Gastroesophageal sphincter (tissue), 4 donors: ENCODE measurements at places on chromosomes 12 and 14. TPM values are rescaled to one million over a fixed set of nuclear protein-coding genes. Genes with fewer than 3 reads are reported as not detected.

ENDOU gene
- total RNA-seq, result 1.9 TPM

- no peak for ATAC-seq
These were observed 480.5 kb downstream of the PCNX1 start for GRCh38 chr14:71387753-71388152.

GRCh38 chr12:18476861-18477260 lies 215.5 kb downstream of the PIK3C2G start:
- ATAC-seq, result peak; percentile 69

DNA sequence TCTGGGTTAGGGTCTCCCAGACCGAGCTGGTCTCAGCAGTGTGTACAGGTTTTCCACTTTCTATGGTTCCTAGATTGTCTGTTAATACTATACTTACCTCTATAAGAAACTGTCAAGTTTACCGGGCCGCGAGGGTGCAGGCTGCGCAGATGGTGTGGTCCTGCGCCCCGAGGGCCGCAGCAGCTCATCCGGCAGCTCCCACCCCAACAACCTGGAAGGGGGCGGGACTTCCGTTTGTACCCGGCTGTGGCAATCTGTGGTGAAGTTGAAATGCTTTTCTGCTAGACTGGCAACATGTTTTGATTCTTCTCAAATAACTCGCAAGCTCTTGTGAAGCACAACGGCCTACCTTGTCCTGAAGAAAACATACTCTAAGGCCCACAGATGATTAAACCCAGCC lies at the start of gene CLEC9A:
Gene CLEC9A, plus strand, starts transcription at position 237 of the 400 bp plus-strand sequence. CDS start 22,006 bp downstream, outside the sequence.
- ATAC-seq, result no peak

GRCh38 chr12:128920468-128920867 lies 67.2 kb downstream of the GLT1D1 start:
- ATAC-seq, result peak; percentile 89

DNA sequence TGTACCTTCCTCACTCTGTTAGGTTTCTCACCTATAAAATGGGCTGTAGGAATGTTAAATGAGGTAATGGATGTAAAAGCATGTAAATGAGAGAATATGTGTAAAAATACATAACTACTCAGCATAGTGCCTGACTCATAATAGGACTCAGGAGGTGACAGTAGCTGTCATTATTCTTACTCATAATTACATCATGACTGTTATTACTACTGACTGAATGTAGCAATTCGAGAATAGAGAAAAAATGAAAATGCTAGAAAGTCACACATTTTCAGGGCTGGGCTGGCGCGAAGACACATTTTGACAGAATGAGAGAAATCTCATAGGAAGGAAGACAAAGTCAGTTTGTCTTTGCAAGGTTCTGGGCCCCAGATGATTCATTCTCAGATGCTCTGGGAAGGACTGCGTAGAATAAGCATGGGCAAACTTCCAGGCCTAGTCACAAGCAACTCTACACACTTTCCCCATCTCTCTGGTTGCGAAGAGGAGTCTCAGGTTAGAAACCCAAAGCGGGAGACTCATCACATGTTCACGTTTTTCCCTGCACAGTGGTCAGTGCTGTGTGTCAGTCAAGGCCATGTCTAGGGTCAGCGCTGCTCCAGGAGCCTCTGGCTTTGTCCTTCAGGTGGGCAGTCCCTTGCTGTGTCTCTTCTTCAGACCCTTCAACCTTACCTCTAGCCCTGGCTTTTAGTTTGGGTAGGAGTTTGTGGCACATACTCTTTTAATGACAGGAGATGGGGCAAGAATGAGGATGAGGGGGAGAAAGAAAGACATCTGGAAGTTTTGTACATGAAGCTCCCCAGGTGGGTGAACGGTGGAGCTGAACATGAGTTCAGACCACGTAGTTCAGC lies 8.4 kb downstream of the GPRC5A start:
- peak; percentile 54 for ATAC-seq

ALG10B gene
- total RNA-seq, result 8.1 TPM

DNA sequence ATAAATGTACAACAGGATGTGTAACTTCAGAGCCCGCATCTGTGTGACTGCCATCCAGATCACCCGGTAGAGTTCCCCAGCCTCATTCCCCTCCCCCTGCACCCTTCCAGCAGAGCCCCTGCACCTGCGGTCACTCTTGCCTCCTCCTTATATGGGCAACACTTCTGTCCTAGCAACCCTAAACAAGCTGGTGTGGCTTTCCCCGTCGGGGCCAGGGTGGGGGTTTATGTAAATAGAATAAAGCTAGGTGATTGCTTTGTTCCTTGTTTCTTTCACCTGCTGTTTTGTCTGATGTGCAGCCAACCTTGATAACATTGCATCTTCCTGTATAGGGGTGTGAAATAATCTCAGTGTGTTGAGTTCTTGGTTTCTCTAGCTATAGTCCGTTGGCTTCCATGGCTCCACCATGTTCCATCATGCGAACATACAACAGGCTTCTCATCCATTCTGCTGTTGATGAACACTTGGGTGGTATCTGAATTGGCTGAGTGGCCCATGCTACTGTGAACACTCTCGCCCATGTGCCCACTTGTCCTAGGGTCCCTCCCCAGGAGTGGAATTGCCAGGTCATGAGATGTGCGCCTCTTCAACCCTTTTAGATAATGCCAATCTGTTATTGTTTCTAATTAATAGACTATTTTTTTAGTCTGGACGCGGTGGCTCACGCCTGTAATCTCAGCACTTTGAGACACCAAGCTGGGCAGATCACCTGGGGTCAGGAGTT lies 102.2 kb downstream of the KIF26A start:
- ATAC-seq, result no peak

GRCh38 chr12:74889073-74889472 lies 320.6 kb downstream of the KCNC2 start:
- no peak for ATAC-seq

GRCh38 chr12:116385486-116386217 lies 108.2 kb upstream of the MED13L start:
- no peak for ATAC-seq

GRCh38 chr12:29270446-29270845 lies 110.5 kb downstream of the ERGIC2 start:
- no peak for ATAC-seq

PLA2G1B gene
- total RNA-seq, result not detected

DNA sequence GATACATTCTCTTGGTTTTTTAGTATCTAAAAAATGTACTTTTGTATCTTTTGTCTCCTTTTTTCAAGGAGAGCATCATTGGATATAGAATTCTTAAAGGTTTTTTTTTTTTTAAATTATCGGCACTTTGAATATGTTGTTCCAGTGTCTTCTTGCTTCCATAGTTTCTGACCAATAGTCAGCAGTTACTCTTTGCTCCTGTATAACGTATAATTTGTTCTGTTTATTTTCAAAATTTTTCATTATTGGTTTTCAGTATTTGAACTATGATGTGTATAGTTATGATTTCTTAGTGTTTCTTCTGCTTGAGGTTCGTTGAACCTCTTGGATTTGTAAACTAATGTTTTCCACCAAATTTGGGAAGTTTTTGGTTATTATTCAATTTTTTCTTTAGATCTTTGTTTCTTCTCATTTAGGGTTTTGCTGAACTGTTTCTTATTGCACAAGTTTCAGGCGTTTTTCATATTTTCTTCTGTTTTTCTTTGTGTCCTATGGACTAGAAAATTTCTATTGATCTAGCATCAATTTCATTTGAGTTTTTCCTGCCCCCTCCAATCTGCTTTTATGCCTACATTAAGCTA lies 93.9 kb downstream of the PLBD1 start:
- no peak for ATAC-seq

DNA sequence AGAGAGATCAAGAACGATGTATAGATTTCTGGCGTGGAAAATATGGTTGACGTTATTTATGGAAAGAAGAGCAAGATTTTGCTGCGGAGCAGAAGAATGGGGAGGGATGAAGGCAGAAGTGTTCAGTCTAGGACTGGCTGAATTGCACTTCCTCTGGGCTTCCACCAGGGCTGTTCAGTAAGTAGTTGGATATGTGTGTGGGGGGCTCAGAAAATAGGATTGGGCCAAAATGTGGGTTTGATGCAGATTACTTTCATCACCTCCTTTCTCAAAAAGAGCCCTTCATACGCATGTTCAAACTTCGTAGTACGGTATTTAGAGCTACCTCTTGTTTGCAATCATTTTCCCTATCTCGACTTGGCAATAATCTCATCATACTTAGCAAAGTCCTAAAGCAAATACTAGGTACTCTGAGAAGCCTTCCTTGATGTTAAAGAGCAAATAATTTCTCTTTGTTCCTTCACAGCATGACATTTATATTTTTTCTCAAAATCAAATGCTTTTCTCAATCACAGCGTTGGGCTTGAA lies 349.4 kb downstream of the NELL2 start:
- ATAC-seq, result no peak

DNA sequence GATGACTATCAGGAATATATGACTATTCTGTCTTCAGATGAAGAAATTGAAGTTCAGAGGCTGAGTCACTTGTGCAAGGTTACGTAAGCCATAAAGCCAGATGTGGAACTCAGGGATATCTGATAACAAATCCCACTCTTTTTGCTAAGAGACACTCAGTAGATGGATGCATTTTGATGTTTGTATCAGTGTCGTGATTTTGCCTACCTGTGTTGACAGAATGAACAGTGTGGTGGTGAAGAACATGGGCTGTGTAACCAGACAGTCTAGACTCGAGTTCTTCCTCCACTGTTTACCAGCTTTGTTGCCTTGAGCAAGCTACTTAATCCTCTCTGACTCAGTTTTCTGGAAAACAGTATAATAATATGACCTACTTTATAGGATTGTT lies 93.9 kb downstream of the DAAM1 start:
- peak; percentile 6 for ATAC-seq

DNA sequence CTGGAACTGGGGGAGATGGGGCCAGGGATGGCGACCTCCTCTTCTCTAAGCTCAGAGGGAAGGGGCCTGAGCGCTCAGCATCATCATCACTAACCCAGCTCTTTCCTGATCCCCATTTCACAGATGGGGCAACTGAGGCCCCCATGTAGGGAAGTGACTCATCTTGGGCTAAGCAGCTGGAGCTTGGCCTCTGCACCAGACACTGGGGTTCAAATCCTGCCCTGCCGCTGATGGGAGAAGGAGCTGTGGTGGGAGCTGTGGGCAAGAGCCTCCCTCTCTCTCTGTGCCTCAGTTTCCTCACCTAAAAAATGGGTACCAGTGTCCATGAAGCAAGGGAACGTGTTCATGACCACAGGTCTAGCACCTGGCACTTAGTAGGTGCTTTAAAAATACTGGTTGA lies 2.6 kb upstream of the TRPV4 start:
- no peak for ATAC-seq

DNA sequence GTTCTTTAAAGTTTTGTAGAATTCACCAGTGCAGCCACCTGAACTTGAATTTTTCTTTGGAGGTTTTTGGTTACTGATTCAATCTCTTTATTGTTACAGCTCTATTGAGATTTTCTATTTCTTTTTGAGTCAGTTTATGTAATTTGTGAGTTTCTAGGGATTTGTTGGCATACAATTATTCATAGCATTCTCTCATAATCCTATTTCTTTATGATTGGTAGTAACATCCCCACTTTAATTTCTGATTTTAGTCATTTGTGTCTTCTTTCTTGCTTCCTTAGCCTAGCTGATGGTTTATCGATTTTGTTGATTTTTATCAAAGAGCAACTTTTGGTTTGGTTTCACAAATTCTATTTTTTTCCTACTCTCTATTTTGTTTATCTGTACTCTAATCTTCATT lies 17.9 kb upstream of the BBS10 start:
- ATAC-seq, result no peak

GRCh38 chr14:106442857-106443256 lies 916.5 kb downstream of the TMEM121 start:
- no peak for ATAC-seq

GRCh38 chr14:83147006-83147405 lies 1613.4 kb upstream of the SEL1L start:
- ATAC-seq, result no peak

GRCh38 chr12:51371295-51371953 lies 19.8 kb downstream of the GALNT6 start:
- peak; percentile 93 for ATAC-seq

DNA sequence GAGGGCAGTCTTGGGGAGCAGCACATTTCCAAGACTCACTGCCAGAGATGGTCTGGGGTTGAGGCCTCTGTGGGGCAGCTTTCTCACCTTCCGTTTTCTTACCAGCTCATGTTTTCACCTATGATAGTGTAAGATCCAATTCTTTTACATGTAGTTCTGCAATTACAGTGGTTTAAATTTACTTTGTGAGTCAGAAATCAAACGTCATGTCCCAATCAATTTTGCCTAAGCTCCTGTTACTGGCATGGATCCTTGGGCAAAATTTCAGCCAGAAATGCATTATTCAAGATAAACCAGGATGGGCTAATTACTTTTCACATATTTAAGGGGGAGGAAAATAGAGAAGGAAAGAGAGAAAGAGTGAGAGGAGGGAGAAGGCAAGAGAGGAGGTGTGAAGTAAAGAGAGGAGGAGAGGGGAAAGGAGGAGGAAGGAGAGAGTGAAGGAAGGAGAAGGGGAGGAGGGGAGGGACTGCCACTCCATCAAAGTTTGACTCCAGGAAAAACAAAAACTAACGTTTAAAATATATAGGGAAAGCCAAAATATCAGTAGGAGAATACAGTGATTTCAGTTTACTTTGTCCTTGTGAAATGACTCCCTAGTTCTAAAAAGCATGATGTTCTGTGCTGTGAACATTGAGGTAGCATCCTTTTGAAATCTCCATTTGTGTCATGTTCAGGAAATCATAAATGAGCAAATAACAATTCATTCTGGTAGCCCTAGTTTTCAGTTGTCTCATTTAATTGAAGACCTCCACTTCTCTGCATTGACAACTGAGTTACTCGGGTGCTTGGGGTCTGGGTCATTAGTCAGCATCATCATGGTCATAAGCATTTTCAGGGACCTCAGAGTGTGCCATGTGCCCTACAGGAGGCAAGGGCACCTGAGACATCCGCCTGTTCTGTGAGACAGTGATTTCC lies 3.0 kb downstream of the BMAL2 start:
- no peak for ATAC-seq

CCDC38 gene
- not detected for total RNA-seq

DNA sequence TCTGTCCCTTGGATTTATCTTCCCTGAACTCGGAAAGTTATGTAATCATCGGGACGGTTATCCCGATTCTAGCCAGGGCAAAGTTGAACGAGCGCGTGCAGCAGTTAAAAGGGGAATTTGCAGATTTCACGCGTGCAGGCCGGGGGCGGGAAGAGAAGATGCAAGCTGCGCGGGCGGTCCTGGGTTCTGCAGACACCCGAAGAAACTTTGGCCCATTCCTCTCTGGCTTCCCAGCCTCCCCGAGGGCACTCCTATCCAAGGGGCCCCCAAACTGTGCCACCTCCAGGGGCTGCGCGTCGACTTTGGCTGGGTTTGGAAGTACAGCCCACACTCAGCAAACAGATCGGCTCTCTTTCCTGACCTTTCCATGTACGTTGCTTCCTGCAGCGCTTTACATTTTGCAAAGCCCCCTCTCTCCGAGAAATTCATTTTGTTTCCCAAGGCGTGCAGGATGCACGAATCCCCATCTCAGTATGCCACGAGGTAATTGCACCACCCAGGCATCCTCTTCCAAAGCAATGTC lies 941 bp upstream of the PPP1CC start:
- ATAC-seq, result peak; percentile 18

GRCh38 chr12:94157981-94158411 lies 9.6 kb downstream of the PLXNC1 start:
- no peak for ATAC-seq

CLEC2B gene
- 5.5 TPM for total RNA-seq
